ENCODE measurements at places on chromosomes 5 and 9.

DNA sequence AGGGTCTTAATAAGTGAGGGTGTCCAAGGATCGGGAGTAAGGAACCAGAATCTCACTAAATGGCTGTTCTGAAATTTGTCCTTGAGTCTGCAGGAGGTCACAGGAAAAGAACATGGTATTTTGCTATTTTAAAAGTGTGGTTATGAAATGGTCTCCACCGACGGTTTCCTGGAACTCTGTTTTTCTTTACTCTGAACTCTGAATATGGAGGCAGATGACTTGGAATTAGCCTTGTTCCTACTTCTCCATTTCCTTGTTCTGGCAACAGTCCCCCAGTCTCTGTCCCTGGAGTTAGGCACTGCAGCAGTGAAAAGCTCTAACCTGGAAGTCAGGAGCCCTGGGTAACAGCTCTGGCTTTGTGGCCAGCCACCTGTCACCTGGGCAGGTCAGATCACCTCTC is 46.6 kb upstream of the C5orf58 start:
- DNase-seq, result no peak

- no peak for DNase-seq
Observed at GRCh38 chr5:130652176-130652575, 512.9 kb downstream of the HINT1 start.

DNA sequence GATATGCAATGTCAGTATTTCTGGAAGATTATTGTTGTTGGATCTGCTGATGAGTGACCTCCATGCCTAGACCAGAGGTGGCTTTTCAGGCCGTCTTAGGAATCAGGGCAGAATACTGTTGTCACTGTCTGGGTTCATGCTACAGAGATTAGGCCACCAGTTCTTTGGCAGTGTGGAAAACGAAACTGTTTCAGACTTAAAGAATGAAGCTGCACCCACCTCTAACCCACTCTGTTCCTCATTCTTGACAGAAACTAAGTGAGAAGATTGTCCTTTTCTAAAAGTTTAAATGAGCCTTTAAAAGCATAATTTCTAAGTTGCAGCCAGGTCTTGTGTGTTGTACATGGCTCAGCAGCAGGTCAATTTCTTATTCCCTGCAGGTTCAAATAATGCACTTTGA is 444.3 kb downstream of the ENC1 start:
- no peak for DNase-seq

DNA sequence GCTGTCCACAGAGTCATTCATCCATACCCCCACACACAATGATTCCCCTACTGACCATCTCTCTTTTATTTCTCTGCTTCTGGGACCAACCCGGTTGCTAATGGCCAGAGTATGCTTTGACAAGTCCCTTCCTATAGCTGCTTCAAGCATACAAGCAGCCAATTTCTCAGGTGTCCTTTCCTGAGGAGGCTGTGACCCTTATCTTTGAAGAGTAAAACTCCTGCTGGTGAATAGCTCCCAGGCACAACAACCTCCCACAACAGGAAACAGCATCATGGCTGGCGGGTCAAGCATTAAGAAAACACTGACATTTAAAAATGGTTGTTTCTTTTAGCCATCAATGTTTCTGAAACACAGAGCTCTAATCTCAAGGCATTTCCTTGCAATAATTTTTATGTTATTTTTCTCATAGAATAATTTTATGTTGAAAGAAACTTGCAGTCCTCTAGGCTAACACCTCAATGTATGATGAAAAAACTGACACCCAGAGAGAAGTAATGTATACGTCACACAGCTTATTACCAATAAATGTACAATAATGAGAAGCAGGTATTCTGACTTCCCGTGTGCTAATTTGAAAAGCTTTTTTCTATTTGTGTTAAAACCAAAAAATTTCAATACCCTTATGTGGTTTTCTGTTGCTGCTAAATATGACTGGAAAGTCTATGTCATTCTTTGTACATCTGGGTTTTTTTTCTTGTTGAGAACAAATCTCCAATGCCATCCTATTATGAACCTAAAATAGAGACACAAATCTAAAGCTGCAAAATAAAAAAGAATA is 7.5 kb upstream of the PAM start:
- DNase-seq, result no peak

DNA sequence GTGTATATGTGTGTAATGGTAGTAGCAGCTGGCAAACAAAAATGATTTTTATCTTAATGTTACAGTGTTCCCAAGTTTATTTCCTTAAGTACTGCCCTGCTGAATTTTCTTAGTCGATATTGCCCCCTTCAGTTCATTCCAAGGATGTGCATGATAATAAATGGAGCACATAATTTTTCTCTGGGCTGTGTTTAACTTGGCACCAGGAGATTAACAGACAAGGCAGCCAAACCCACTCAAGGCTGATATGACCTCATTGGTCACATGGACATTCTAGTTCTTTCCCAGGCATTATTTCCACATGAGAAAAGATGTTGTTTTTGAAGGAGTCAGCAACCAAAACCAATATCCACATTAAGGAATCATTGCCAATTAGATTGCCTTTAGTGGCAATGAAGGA is 61.8 kb downstream of the COX7C start:
- DNase-seq, result peak; percentile 67

GRCh38 chr9:97307500-97308163 is at the start of gene CCDC180:
CCDC180 (plus strand) TSS chr9:97307659; CDS start chr9:97308064, 405 bp downstream.
- no peak for DNase-seq

- no peak for DNase-seq
Observed at GRCh38 chr9:2093920-2094597, 78.9 kb downstream of the SMARCA2 start.

GRCh38 chr9:17651725-17652124 is 72.9 kb downstream of the SH3GL2 start:
- DNase-seq, result no peak

GRCh38 chr5:98631311-98632054 is 142.0 kb upstream of the RGMB start:
- DNase-seq, result no peak
